Ecto neural progenitor cell (in vitro differentiated cells): ENCODE measurements at places on chromosomes 4 and X.
A peak's percentile ranks its signal among the peaks of the same experiment; 100 is the strongest.

DNA sequence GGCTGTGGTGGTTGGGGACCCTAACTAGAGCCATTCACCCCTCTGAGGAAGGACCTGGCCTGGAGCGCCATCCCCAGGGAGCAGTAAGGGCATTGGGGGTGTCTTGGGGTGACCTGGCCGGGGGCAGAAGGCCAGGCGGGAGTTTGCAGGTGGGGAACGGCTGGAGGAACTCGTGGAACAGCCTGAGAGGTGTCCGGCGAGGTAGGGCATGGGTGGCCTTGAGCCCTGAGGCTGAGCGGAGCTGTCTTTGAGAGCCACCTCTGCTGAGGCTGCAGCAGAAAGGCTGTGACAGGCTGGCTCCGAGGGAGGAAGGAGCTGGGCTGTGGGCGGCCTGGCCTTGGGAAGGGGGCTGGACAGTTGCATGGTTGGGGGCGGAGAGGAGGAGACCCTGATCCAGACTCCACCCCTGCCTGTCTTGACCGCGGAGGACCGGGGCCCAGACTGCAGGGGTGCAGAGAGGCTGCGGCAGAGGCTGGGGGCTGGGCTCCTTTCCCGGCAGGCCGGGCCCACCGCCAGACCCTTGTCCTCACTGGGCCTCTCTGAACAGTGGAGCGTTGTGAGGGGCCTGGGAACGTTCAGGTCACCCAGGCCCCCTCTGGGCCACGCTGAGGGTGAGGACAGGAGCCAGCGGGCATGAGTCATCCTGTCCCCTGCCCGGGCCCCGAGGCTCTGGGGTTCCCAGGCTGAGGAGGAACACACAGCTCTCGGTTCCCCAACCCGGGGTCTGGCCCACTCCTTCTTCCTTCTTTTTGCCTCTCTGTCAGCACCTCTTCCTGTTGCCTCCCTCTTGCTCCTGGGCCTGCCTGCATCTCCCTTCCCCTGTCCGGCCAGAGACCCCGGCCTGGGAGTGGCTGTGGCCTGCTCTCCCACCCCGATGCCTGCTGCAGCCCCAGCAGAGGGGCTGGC lies 8.1 kb downstream of the SH3BP2 start:
- DNase-seq = peak; percentile 79

- DNase-seq = no peak
Measured at GRCh38 chr4:40194602-40195161, 2.1 kb upstream of the RHOH start.

DNA sequence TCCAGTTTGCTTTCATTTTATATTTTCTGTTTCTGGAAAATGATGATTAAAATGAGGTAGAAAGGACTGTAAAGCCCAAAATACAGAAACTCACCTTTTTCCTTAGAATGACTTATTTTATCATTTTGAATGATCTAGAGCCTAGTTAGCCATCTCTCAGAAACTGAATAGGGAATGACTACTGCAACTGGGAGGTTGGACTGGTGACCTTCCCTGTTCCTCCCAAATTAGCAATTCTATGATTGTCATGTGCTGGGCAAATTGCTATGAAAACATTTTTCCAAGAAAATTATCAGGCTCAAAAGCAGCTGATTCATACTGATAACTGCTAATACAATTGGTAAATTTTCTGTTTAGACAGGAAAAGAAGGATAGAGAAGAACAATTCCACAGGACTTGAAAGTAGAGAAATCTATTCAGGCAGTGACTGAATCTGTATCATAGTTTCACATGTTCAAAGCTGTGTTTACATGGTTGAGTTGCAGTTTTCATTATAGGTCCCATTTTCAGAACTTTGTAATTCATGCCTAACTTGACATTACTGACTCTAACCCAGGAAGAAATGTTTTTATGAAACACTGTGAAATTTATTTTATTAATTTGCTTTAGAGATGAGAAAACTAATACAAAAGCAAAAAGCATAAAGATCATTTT lies 43.4 kb upstream of the SEC24B start:
- DNase-seq = no peak

DNA sequence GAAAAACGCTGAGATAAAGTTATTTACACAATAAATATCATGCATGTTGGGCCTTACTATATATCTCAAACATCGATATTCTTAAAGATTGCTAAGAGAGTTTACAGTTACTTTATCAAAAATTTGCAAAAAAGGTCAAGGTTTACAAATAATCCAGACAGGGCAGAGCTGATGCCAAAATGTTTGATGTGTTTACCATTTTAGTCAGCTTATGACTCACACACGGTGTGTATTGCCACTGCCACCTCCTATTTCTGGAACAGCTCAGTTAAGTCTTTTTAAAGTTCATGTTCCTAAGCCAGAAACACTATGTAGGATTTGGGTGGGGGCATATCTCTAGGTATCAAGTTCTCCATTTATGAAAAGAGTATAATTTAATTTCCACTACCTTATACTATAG lies 580.6 kb downstream of the INPP4B start:
- no peak for DNase-seq

DNA sequence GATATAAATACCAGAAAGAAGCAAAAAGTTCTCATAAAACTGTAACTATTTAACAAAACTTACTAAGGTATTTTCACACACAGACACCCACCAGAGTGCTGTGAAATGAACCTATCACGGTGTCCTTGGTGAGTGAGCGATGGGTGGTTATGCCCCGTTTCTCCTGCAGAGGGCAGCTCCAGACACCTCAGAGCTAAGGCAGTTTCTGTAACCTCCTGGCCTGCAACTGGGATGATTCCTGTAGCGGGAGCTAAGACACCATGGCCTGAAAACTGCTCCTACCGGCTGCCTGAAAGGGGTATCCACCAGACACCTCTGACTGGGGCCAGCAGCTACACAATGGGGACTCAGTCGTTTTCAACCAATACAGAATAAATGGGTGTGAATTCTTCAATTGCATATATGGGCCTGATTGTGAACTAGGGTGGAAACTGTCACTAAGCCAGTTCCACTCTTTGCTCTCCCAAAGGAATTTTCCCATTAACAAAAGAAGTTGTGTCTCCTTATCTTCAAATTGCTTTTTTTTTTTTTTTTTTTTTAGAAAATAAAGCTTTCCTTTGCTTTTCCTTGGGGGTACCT lies 2375.8 kb upstream of the TENM3 start:
- DNase-seq = peak; percentile 81

- DNase-seq = peak; percentile 68
Measured at GRCh38 chr4:16505726-16506125, 279.5 kb upstream of the TAPT1 start.

DNA sequence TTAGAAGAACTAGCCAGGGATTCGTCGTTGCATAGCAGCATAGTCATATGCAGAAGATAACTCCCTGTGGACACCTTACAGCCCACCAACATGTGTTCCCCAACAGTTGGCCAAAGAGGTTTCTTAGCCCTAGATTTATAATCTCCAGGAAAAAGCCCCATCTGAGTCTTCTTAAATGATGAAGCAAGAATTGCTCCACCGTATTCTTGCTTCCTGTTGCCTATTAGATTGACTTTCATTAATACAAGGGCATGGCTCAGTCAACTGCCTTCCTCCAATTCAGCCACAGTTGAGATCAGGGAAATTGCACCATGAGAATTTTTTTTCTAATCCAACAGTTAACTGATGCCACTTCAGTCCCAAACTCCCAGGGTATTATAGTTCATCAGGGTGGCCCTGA lies 5.2 kb upstream of the AFF2 start:
- DNase-seq = no peak

DNA sequence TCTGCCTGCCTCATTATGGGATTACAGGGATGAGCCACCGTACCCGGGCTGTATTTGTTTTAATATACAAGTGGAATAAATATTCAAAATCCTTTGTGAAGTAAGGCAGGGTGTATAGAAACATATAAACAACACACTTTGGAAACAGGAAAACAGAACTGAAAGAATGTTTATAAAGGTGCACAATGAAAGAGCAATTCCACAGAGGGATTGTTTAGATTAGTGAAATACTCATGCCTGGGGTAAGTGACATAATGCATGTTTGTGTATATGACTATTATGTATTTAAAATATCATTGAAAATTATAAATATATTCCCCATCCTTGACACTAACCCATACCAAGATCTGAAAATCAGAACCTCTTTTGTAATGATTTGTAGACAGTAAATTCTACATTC lies 45.0 kb upstream of the NR3C2 start:
- no peak for DNase-seq

DNA sequence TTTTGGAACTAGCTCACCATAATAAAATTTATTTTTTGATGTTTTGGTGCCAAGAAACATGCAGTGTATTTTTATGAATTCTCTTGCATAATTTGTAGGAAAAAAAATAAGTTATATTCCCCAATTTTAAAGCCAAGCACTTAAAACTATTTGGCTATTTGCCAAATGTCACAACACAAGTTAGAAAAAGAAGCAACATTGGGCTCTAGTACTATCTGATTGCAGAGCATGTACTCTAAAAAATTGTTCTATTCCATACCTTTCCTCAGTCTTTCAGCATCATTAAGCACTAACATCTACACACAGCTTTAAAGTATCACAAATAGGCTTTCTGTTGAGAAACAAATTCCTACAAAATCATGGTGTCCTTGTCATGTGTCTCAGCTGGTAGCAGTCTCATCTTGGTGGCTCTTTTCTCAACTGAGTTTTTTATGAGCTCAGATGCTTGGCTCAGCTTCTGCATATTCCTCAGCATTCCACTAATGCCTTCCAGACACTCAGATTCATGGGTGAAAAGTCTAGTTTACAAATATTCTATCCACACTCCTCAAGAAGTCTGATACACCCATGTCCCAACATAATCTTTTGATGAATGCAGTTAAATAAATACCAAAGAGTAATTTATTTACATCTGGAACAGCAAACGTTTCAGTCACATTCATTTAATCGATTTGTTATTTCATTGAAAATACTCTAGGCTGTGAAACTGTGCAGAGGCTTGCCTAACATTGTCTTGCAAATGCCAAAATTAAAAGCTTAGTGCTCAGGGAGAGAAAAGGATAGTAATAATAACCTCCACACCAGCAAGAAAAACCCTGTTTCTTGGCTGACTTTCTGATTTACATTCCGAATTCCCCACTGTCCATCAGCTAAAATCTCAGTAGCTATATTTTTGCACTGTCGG lies 2209.9 kb downstream of the PCDH7 start:
- DNase-seq = no peak
